T-helper 2 cell (primary cell): ENCODE measurements at places on chromosomes 6 and 20.

- no peak for DNase-seq
Measured at GRCh38 chr20:7155794-7156193, 388.3 kb downstream of the BMP2 start.

DNA sequence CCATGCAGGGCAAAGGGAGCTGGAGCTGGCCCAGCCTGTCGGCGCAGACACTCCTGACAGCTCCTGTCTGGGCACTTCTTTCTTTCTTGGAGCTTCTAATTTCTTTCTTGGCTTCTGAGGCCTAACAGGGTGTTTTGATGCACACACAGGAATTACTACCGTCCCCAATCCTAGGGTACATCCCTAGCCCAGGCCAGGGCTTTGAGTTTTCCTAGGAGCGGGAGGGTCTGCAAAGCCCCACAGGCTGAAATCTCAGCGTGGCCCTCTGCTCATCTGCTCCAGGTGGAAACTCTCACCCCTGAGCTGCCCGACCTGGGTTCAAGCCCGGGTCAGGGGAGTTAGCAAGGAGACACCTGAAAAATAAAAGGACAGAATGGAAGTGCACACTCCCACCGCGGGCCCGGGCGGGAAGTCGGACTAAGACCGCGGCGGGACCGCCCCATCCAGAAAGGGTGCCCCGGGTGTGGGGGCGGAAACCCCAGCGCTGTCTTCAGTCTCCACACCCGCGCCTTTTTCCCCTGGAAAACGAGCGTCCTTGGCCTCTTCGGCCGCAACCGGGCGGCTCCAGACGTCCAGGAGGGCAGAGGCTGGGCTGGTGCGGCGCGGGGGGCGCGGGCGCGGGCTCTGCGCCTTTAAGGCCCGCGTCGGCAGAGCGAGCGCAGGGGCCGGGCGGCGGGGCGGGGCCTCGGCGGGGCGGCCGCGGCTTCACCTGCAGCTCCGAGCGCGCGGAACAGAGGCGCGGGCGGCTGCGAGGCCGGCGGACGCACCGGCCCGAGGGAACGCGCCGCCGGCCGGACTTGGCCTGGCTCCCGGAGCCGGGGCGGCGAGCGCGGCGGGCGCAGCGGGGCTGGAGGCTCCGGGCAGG is at the start of gene CDH4:
Gene CDH4 (plus strand): TSS at position 733 of the 865 bp plus-strand sequence.
- no peak for DNase-seq

DNA sequence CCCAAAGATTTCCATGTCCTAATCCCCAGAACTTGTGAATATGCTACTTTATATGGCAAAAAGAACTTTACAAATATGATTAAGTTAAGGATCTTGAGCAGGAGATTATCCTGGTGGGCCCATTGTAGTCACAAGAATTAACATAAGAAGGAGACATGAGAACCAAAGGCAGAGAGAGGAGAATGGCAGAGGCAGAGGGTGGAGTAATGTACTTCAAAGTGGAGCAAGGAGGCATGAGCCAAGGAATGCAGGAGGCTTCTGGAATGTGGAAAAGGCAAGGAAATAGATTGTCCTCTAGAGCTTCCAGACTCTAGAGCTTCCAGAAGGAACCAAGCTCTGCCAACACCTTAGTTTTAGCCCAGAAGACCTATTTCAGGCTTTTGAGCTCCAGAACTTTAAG is 147.4 kb downstream of the MOXD1 start:
- DNase-seq, result no peak

GRCh38 chr20:12570371-12570770 is 438.4 kb upstream of the SPTLC3 start:
- DNase-seq, result no peak

DNA sequence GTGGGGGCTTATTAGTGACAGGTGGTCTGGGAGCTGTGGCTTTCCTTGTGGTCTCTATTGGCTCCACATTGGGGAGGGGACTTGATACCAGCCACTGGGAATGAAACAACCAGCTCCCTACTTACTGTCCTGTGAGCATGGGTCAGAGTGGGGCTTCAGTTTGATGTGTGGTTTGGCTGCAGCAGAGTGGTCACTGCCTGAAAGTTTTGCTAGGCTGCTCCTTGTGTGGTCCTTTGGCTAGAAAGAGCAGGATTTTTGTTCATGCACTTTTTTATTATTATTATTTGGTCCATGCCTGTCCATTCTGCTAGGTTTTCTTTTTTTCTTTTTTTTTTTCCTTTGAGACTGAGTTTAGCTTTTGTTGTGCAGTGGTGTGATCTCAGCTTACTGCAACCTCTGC is 7.5 kb upstream of the TMEM14B start:
- no peak for DNase-seq

GRCh38 chr6:64723327-64724058 is 983.5 kb downstream of the EYS start:
- no peak for DNase-seq

- peak; percentile 56 for DNase-seq
Measured at GRCh38 chr6:34657307-34657978, 39.1 kb downstream of the ILRUN start.

GRCh38 chr6:110528101-110528929 is 51.9 kb upstream of the SLC22A16 start:
- peak; percentile 76 for DNase-seq

- no peak for DNase-seq
Measured at GRCh38 chr6:125858427-125859320, 67.9 kb downstream of the NCOA7 start.

DNA sequence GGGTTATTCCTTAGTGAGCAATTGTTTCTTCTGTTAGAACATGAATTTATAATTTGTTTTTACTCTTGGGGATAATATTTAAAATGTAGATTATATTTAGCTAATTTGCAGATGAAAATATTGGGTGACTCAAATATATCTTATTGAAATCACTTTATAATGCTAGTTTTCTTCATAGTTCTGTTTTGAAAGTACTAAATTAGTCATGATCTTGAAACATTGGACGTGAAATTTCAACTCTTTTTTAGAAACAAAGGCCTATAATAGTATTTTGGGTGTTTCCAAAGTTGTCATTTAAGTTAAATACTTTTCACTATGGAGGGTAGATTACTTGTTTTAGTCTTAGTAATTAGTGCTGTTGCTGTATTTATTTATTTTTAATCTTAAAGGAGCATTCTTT is 250.9 kb downstream of the UTRN start:
- no peak for DNase-seq

GRCh38 chr6:5562277-5562676 is 301.0 kb downstream of the FARS2 start:
- no peak for DNase-seq

- DNase-seq, result no peak
Measured at GRCh38 chr20:58512808-58513552, 2.2 kb downstream of the APCDD1L start.

GRCh38 chr6:35727231-35727934 is 9.4 kb upstream of the ARMC12 start:
- DNase-seq, result no peak

GRCh38 chr20:13396826-13397225 is 175.8 kb downstream of the ISM1 start:
- no peak for DNase-seq
